ENCODE measurements at places on chromosomes 11 and 22. TPM values are rescaled to one million over a fixed set of nuclear protein-coding genes. Genes with fewer than 3 reads are reported as not detected.

GRCh38 chr22:36405671-36406538, 18.1 kb upstream of the MYH9 start:
- DNase-seq, result peak; percentile 82

- no peak for DNase-seq
Observed at GRCh38 chr11:61303725-61304124, 8.6 kb upstream of the VWCE start.

DNA sequence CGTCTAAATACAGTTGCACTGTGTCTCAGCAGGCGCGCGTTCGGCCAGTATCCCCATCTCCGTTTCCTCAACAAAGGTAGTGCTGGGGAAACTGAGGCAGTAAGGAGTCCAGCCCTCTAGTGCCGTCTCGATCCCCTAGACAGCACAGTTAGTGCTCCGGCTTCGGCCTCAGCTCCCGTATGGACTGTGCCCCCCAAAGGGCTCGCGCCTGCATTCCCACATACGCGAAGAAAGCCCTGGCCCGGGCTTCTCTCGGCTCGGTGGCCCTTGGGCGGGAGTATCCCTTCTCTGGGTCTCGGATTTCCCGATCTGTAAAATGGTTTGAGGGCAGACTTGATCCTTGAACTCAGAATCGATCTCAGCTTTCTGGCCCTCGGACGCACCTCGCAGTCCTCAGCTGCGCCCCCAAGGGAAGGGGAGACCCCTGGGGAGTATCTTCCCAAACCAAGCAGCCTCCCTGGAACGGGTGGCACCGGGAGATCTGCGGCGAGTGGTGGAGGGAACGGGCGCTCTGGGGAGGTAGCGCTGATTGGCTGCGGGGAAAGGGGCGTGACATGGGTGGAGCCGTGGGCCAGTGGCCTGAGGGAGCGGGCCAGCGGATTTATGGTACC, 759 bp upstream of the PEX16 start:
- DNase-seq, result peak; percentile 93

DNA sequence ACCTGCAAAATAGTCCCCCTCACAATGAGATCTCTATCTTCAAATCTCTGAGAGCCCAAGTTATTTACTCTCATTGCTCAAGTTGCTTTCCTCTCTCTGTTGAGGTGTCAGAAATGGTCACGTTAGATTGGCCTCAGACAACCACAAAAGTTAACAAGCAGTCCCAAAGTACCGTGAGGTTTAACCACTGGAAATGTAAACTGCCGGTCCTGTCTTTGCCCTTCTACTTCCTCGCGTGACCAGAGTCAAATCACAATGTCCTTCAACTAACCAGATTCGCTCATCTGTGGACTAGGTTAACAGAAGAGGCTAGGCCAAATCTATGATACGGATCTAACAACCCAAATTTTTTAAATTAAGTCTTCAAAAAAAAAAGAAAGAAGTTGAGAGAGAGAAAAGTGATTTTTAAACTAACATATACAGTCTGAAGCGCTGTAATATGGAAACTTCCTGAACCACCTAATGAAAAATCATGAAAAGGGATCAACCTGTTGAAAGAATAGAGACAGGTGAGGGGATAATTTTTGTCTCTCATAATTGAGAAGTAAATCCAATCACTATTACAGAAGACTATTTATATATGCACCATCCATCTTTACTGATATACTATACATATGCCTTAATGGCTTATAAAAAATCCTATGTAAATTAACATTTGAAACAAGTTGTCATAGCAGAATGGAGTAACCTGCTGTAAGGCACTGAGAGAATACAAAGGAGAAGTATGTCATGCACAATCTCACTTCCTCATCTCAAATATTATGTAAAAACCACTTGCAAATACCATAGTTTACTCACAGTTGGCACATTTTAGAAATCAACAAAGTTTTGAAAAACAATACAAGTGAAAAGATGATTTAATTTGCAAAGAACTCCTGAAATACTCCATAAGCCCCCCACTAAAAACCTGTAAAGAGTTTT, 3.3 kb upstream of the JAML start:
- DNase-seq, result no peak

- DNase-seq, result no peak
Observed at GRCh38 chr11:76077575-76078150, 128.6 kb downstream of the WNT11 start.

The CYP2D6 gene
- total RNA-seq, result not detected

The BET1L gene
- total RNA-seq, result 19.4 TPM
